ENCODE measurements at places on chromosomes 6 and 20.
A peak's percentile ranks its signal among the peaks of the same experiment; 100 is the strongest.

GRCh38 chr6:52551483-52552277, 25.2 kb downstream of the TRAM2 start:
- peak; percentile 87 for DNase-seq

- no peak for DNase-seq
Observed at GRCh38 chr6:14061643-14062042, 55.9 kb upstream of the CD83 start.

DNA sequence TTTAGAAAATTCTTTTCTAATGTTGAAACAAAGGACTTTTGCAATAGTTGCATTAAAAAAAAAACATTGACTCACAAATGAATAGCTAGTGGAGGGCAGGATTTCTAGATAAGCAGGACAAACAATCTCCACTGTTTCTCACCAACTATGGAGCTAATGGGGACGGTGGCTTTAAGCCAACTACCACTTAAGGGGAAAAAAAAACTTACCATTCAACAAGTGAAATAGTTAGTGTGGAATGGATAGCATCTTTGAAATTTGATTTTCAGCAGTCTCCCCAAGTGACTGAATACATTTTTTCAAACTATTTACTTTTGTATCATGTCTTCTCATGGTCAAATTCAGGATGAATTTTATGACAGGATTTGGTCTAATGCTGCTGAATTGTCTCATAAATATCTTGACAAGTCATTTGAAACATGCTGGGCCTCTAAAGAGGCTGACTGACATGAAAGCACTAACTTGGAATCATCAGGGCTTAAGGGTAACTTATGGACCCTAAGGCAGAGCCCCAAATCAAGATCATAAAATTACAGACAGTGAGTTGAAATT, 100.5 kb downstream of the EYA4 start:
- DNase-seq = no peak

DNA sequence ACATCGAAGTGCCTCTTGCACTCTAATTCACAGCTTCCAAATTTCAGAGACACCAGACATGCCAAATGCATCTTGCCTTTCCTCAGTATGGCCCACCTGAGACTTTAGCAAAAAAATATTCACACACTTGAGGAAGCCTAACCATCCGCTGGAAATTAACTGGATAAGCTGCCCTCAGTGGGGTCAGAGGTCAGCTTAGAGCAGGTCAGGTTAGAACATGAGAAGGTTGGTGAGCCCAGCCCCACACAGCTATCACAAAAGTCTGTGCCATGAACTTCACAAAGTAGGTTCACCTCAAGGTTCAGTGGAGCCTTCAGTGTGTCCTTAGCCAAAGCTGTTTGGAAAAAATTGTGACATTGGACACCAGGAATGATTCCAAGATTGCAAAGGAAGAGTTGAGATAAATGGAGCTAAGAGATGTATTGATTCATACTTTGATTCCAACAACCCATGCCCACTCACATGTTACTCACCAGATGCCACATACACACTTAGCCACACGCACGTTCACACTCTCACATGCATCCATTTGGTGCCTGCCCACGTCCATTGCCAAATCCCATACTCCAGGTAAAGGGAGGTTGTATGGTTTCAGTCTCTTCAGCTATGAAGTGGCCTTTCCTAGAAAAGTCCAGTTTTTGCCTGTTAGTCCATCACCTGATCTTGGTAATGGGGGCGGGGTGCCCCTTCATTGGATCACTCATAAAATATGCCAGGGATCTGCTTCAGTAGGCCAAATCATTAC, 11.1 kb downstream of the BAK1 start:
- no peak for DNase-seq

DNA sequence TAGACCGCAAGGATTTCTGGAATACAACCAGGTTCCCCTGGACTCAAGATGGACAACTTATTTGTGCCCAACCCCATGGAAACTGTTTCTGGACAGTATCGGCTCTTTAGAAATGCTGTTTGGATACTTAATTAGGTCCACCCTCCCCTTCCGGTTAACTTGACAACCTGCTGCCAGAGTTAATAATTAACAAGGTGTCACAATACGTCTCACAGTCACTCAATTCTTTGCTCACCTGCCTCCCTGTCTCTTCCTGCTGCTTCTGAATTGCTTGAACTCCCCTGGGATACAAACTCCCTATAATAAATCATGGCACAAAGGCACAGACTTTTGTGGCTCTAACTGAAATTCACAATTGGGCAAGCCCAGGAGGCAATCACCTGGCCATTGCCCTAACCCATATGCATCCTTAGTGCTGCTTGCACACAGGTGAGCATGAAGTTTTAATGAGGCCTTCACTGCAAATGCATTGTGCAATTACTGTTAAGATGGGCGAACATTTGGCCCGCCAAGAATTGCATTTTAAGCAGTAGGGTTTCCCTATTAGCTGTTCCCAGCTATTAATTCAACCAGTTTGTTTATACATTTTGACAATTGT, 504.4 kb upstream of the NOX3 start:
- no peak for DNase-seq

GRCh38 chr6:163940705-163941623, 526.4 kb downstream of the QKI start:
- DNase-seq = peak; percentile 53

DNA sequence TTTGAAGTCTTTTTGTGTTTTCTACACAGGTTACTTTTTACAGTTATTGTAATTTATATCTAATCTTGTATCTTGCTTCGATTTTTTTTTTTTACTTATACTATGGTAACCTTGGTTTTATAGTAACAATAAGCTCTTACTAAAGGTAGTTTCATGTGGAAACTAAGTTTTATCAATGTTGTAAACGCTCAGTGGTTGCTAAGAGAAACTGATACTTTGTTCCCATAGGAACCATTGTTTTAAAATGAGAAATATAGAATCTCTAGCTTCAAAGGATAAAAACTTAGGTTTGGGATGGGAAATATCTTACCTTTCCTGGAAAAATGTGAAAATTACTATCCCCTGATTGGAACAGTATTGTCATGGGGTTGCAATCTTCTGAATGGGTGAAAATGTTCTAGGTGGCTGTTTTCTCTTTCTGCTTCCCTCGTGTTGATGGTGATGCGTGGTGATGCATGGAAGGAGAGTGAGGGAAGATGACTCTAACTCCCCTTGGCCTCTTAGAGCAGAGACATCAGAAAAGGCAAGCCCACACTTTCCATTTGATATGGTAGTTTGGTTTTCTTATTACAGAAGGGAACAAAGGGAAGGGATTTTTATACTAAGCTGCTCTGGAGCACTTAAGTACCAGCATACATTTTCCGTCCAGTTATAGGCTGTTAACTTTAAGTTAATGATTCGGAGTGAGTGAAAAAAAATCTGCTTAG, 23.5 kb upstream of the BACH2 start:
- DNase-seq = no peak

GRCh38 chr6:25130518-25130917, 148.7 kb upstream of the CARMIL1 start:
- DNase-seq = no peak

GRCh38 chr20:56091628-56092234, 86.4 kb upstream of the CBLN4 start:
- no peak for DNase-seq

DNA sequence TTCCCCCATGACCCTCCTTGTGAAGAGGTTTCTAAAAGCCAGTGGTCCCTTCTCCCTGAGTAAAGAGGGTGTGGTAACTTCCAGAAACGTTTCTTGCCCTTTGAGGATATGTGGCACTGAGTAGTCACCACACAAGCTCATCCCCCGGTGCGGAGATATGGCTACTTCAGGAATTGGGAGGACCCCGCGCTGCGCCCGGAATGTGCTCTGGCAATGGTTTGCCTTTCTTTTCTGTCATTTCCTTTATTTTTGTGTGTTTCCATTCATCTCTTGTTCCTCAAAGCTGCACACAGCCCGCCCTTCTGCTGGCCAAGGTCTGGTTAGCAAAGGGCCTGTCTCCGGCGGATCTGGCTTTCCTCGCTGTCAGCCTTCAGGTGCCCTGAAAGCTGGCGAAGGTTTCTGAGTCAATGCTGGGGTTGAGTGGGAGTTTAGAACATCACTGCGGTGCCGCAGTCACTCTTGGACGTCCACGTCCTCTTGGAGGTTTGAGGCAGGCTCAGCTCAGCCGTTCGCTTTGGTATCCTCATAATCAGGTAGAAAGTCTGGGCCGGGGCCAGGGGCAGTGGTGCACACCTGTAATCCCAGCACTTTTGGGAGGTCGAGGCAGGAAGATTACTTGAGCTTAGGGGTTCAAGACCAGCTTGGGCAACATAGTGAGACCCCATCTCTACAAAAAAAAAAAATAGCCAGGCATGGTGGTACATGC, 67.2 kb downstream of the TCP11 start:
- no peak for DNase-seq

DNA sequence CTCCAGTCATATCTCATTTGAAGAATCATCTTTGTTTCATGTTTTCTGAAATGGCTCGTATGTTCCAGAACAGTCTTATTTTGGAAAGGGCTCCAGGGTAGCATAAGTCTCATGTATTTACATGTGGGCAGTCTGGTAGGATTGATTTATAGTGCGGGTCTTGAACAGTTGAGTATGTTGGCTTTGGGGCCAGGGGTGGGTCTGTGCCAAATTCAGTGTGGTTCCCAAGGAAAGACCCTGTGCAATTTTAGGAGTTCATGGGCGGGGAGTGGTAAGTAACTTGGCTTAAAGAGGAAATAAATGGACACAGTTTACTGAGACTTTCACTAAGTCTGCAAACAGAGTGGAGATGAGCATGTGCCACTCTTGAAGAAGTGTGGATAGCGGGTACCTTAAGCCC, 7.7 kb downstream of the FNDC1 start:
- DNase-seq = peak; percentile 58

- DNase-seq = no peak
Observed at GRCh38 chr20:14609328-14610221, 272.2 kb upstream of the FLRT3 start.

GRCh38 chr6:53894091-53894490, 99.3 kb downstream of the LRRC1 start:
- DNase-seq = peak; percentile 61

DNA sequence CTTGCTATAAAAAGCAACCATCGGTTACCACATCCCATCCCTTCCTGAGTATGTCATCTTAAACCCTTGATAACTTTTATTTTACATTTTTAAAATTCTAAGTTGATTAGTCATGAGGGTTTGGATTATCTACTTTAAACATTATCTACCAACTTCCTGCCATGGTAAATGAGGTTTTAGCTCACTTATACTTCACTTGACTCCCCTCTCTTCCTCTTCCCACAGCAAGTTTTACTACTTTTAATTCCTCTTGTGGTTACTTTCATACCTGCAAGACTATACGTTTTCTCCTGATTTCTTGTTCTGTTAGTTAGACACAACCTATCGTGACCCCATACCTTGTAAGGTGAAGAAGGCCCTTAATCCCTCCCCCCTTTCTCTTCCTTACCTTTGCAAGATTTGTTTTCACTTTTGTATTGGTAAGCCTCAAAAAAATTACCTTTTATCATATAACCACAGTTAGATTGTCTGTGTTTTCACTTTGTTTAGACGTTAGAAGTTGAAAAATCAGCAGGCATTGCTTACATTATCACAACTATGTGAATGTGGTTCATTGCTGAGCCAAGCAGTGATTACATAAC, 60.1 kb upstream of the OGFRL1 start:
- no peak for DNase-seq

- no peak for DNase-seq
Observed at GRCh38 chr6:28824793-28825731, 98.7 kb downstream of the TRIM27 start.

GRCh38 chr6:147910281-147910680, 401.8 kb downstream of the SAMD5 start:
- no peak for DNase-seq

GRCh38 chr6:593907-594212, 63.0 kb downstream of the HUS1B start:
- DNase-seq = no peak

- no peak for DNase-seq
Observed at GRCh38 chr20:48681201-48681872, 146.5 kb downstream of the PREX1 start.

GRCh38 chr20:52031206-52031562, 160.4 kb downstream of the ZFP64 start:
- DNase-seq = no peak

GRCh38 chr20:63208346-63208909, 7.5 kb downstream of the YTHDF1 start:
- DNase-seq = no peak

GRCh38 chr6:119043783-119044182, 34.7 kb downstream of the FAM184A start:
- DNase-seq = no peak

DNA sequence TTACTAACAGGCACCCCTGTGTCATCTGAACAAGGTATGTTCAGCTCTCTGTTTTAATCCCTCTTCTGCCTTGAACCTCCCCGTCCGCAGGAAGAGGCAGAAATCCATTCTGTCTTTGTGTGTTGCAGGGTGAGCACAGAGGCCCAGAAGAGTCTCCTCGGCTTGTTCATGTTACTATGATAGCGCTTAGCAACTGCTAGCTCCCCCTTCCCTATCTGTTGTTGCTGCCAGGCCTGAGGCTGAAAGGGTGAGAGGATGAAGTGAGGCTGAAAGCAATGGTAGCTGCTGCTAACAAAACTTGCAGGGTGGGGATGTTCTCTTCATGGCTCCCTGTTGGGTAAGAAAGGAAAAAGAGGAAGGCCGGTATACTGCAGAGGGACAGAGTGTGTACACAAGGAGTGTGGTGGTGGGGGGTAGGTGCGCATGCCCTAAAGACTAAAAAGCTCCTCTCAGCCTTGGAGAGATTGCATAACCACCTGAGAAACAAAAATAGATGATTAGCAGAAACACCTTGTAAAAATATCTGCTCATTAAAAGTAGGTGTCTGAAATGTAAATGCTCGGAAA, 55.2 kb upstream of the CITED2 start:
- DNase-seq = no peak

GRCh38 chr6:27720607-27721580, 191.3 kb downstream of the OR2B2 start:
- no peak for DNase-seq

- DNase-seq = no peak
Observed at GRCh38 chr6:160420253-160420968, 72.2 kb downstream of the SLC22A3 start.

DNA sequence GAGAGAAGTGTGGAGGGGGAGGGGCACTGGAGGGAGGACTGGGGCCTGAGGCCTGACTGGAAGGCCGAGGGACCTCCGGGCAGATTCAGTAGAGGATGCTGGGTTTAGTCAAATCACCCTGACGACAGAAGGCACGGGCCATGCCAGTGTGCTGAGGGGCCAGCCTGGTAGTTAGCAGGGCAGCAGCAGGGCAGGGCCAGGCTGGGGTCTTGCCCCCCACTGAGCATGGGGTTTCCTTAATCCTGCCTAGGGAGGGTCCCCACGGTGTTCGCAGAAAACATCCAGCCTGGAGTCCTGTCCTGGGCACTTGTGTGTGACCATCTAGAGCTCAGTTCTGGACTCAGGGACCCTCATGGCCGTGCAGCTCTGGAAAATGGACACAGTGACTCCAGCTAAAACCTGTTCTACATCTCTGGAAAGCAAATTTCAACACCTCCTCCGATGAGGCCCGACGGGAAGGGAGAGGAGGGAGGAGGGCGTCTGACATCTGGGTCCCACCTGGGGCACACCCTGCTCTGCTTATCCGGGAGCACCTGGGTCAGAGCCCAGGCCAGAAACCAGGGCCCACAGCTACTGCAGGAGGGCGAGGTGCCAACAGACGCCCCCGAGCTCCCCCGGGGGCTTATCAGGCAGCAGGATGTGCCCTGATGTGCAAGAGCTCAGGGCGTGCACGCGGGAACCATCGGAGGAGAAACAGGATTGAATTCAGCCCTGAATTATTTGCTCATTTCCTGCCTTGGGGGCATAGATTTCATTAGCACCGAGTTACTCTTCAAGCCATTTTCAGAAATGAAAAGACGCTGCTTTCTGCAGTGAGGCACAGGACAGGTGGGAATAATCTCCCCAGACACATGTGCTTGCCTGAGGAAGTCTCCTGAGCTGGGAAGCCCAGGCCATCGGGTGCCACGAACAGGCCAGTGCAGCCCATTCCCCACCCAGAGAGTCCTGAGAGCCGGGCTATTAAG, 78.0 kb upstream of the MPC1 start:
- DNase-seq = no peak
